Activated T-cell treated with anti-CD3 and anti-CD28 coated beads, Interleukin-2, amount 50 U/mL, for 48 hours (primary cell): ENCODE measurements at places on chromosomes 4 and X.

- no peak for DNase-seq
Observed at GRCh38 chr4:170651786-170652185, 562.0 kb upstream of the AADAT start.

- no peak for DNase-seq
Observed at GRCh38 chr4:165364452-165365080, 14.2 kb upstream of the CPE start.

GRCh38 chr4:24279911-24280375 is 304.4 kb downstream of the DHX15 start:
- no peak for DNase-seq

- no peak for DNase-seq
Observed at GRCh38 chrX:21929209-21929608, 11.3 kb upstream of the SMS start.

GRCh38 chrX:110743679-110744340 is 51.8 kb downstream of the CHRDL1 start:
- DNase-seq, result no peak

- DNase-seq, result no peak
Observed at GRCh38 chrX:38618180-38618579, 56.8 kb downstream of the TSPAN7 start.

DNA sequence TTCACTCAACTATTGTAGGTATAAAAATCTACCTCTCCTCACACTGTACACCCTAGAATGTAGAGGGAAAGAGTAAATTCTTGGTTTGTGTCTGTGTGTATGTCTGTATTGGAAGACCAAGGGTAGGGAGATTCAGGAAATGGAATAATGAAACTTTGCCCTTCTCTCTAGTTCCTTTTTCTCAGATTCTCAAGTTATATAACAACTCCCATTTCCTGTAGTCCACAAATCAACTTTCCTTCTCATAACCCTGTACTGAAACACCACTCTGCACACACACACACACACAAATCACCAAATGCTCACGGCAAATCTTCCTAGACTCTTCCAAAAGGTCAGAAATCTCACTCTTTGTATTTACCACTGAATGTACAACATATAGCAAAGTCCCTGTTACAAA is 824.5 kb upstream of the DIAPH2 start:
- no peak for DNase-seq

DNA sequence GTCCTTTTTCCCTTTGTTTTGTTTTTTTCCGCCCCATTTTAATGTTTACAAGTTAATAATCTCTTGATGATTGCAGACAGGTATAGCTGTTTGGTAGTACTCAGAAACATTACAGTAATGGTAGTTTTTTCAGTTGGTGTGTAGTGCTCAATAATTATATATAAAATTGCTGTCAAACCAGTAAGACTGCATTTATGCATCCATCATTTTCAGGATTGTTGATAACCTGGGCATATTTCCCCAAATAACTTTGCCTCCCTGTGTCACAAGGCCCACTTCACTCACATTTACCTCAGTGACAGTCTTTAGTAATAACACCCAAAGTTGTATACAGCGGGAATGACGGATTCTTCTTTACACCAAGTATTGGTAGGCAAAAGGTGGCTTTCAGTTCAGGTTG is 16.1 kb downstream of the ARFIP1 start:
- DNase-seq, result no peak
